Posterior vena cava (tissue), 2 donors: ENCODE measurements at places on chromosomes 16 and 17.

DNA sequence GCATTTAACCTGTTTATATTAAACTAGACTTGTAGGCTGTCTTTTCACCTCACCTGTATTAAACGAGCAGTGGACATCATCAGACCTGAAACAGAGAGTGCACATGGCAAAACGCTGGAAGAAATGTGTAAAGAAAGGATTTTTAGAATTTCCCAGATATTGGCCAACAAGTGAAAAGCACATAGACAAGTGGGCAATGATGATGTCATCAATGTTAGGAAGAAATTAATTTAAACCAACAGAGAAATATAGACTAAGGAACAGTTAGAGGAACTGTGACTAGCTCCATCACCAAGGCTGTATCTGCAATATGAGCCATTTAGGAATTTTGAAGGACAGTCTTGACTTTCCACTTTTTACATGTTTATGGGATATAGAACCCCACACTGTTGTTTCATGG lies 67.1 kb upstream of the SLC12A3 start:
- DNase-seq: no peak

GRCh38 chr17:33732116-33732515 lies 439.0 kb upstream of the ASIC2 start:
- no peak for DNase-seq

- DNase-seq: peak; percentile 74
These were observed 32.3 kb downstream of the TNFRSF13B start for GRCh38 chr17:16939606-16940115.

- DNase-seq: peak; percentile 78
These were observed 15.6 kb downstream of the QPRT start for GRCh38 chr16:29694384-29695195.

DNA sequence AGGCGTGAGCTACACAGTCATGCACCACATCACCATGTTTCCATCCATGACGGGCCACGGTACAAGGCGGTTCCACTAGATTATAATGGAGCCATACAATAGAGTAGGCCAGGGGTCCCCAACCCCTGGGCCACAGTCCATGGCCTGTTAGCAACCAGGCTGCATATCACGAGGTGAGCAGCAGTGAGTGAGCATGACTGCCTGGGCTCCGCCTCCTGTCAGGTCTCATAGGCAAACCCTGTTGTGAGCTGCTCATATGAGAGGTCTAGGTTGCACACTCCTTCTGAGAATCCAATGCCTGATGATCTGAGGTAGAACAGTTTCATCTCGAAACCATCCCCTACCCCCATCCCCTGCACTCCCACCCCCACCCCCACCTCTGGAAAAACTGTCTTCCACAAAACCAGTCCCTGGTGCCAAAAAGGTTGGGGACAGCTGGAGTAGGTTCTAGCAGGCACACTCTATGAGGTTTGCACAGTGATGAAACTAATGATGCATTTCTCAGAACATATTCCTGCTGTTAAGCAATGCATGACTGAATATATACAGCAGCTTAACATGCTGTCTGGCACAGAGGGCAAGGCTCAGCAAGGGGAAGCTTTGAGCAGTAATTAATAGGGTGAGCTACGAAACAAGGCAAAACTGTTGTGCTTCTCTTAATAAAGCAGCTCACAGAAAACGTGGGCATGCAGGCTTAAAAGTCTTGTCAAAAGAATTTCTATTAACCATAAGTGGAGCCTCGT lies 108.0 kb downstream of the VPS53 start:
- DNase-seq: no peak

DNA sequence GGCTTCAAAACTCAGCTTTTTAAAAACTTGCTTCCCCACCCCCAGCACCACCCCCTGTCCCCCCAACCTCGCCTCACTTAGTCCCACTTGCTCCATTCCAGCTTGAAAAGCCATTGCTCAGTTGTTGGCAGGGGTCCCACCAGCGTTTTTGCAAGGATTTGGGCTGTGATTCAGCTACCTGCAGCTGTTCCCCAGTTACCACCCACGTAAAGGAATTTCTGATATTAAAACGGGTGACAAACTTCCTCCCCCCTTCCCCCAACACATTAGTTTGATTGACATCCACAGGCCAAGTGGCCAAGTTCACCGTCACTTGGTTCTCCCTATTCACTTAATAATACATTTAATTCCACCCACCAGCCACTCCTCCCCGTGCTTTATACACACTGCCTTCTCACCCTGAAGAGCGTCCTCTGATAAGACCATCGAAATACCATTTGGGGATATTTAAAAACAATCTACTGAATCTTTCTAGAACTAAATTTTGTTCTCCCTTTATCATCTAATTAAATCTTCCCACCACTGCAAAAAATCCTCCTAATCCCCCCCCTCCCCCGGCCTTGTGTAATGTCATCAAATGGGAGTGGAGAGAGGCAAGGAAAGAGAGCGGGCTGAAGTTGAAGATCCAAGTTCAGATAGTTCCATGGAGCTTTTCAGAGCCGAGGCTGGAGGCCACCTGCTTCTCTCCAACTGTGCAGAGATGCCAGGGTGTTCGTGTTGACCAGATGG lies 55.1 kb downstream of the SOX9 start:
- no peak for DNase-seq

GRCh38 chr17:69227541-69227940 lies 1.1 kb downstream of the ABCA10 start:
- DNase-seq: no peak

- DNase-seq: no peak
These were observed at the start of gene PYY for GRCh38 chr17:43953746-43954145. PYY (minus strand) TSS chr17:43953940; CDS start chr17:43953483, 457 bp downstream.

- DNase-seq: no peak
These were observed 6.2 kb downstream of the GINS2 start for GRCh38 chr16:85682516-85682915.

GRCh38 chr17:41153856-41154255 lies 4.2 kb upstream of the KRTAP4-5 start:
- DNase-seq: no peak
